ENCODE measurements at places on chromosomes 11 and 22. TPM values are rescaled to one million over a fixed set of nuclear protein-coding genes. Genes with fewer than 3 reads are reported as not detected.
A peak's percentile ranks its signal among the peaks of the same experiment; 100 is the strongest.

- H3K4me3 ChIP-seq, result no peak overlapping the region
- peaks cover 12% of the 10 kb centered on the region for H3K27me3 ChIP-seq
- no peaks in the 10 kb centered on the region for H3K36me3 ChIP-seq
Observed at GRCh38 chr11:7499081-7499480, 13.8 kb downstream of the OLFML1 start.

- no peaks in the 10 kb centered on the region for H3K27me3 ChIP-seq
- no peak overlapping the region for H3K4me3 ChIP-seq
- DNase-seq, result no peak
- H3K27ac ChIP-seq, result no peak overlapping the region
Observed at GRCh38 chr11:959027-959426, 33.4 kb downstream of the AP2A2 start.

DNA sequence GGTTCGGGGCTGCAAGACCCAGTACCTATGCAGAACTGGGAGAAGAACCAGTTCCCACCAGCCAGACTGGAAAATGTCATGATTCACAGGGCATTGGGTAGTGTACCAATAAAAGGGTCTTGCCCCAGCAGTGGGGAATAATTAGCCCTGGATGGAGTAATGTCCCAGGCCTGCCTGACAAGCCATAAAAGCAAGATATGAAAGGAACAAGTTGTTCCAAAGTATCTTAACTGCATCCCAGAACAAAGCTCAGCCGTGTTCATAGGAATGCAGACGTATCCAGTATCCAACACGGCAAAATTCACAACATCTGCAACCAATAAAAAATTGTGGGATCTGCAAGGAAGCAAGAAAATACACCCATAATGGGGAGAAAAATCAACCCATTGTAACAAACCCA, 47.9 kb downstream of the ASCL2 start:
- no peaks in the 10 kb centered on the region for H3K4me1 ChIP-seq
- no peak overlapping the region for H3K4me3 ChIP-seq
- H3K27ac ChIP-seq, result no peak overlapping the region
- DNase-seq, result no peak
- H3K36me3 ChIP-seq, result no peaks in the 10 kb centered on the region

DNA sequence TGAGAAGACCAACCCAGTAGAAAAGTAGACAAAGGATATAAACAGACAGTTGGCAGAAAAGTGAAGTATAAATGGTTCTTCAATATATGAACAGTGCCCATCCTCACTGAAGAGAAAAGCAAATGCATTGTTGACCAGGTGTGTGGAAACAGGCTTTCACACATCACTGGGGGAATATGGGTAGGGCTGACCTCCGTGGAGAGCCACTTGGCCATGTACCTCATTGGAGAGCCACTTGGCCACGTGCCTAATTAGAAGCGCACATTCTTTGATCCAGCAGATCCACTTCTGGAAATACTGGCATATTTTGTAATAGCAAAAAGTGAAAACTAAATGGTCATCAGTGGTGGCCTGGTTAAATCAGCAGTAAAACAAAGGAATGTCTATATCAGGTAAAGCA, 43.2 kb downstream of the PPP6R3 start:
- no peaks in the 10 kb centered on the region for H3K27me3 ChIP-seq
- H3K36me3 ChIP-seq, result peaks cover 6% of the 10 kb centered on the region
- H3K27ac ChIP-seq, result no peak overlapping the region
- H3K4me1 ChIP-seq, result peaks cover 13% of the 10 kb centered on the region

- DNase-seq, result no peak
- H3K27ac ChIP-seq, result no peak overlapping the region
- H3K4me1 ChIP-seq, result peaks cover 8% of the 10 kb centered on the region
- H3K4me3 ChIP-seq, result no peak overlapping the region
Observed at GRCh38 chr11:3933165-3933628, 77.7 kb downstream of the STIM1 start.

- H3K36me3 ChIP-seq, result no peaks in the 10 kb centered on the region
- no peaks in the 10 kb centered on the region for H3K27me3 ChIP-seq
- H3K4me1 ChIP-seq, result no peaks in the 10 kb centered on the region
- DNase-seq, result no peak
Observed at GRCh38 chr22:48175721-48176120, 1413.3 kb downstream of the TBC1D22A start.

GRCh38 chr11:127966821-127967220, 620.5 kb downstream of the ETS1 start:
- H3K27me3 ChIP-seq, result no peaks in the 10 kb centered on the region
- no peaks in the 10 kb centered on the region for H3K4me1 ChIP-seq
- H3K36me3 ChIP-seq, result no peaks in the 10 kb centered on the region
- H3K4me3 ChIP-seq, result no peak overlapping the region
- H3K27ac ChIP-seq, result no peak overlapping the region

DNA sequence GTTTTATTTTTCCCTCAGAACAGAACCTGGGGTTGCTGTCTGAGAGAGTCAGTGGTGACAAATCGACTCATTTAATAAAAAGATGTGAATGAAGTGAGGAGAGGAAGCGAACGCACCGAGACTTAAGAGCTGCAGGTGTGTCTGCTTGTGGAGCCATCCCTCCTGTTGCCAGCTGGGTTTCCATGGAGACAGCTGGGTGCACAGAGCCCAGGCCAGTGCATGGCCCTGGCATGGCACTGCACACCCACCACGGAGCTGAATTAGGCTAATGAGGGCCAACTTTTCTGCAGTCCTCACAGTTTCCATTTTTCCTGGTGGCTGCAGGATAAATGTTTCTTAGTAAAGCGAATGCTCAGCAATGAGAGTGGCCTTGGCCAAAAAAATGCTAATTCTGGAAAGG, 750.2 kb downstream of the OPCML start:
- no peak overlapping the region for H3K27ac ChIP-seq
- H3K27me3 ChIP-seq, result no peaks in the 10 kb centered on the region
- no peaks in the 10 kb centered on the region for H3K4me1 ChIP-seq
- H3K4me3 ChIP-seq, result no peak overlapping the region

GRCh38 chr11:11217929-11218628, 135.0 kb downstream of the CSNK2A3 start:
- H3K27me3 ChIP-seq, result no peaks in the 10 kb centered on the region
- H3K4me3 ChIP-seq, result no peak overlapping the region
- no peaks in the 10 kb centered on the region for H3K4me1 ChIP-seq
- no peak overlapping the region for H3K27ac ChIP-seq
- DNase-seq, result no peak
- H3K36me3 ChIP-seq, result no peaks in the 10 kb centered on the region

DNA sequence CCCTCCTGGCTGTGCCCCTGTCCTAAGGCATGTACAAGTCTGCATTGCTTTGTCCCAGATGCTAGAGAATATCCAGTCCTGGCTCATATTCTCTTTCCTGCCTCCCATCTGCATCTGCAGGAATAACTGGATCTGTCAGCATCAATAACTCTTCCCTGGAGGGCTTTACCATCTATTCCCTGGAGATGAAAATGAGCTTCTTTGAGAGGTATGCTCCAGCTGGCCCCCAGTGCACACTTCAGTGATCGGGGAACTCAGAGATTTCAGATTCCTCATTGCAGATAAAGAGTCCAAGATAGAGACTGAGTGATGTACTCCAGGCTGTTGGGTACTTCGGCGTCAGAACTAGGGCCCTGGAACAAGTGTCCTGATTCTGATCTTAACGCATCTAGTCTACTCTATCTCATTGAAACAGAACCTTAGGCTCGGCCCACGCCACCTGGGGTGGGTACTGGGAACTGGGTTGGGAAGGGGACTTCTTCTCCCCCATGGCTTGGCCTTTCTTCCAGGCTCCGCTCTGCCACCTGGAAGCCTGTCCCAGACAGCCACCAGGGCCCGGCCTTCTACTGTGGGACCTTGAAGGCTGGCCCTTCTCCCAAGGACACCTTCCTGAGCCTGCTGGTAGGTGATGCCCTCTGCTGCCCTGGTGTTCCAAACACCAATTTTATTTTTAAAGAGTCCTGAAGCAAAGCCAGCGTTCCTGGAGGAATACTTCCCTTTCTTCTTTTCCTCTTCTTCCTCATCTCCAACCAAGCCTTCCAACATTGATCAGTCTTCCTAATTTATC, 17.8 kb upstream of the GLB1L2 start:
- H3K4me3 ChIP-seq, result no peak overlapping the region
- H3K27ac ChIP-seq, result no peak overlapping the region
- no peaks in the 10 kb centered on the region for H3K4me1 ChIP-seq
- H3K27me3 ChIP-seq, result peaks cover 9% of the 10 kb centered on the region
- no peak for DNase-seq
- H3K36me3 ChIP-seq, result no peaks in the 10 kb centered on the region

DNA sequence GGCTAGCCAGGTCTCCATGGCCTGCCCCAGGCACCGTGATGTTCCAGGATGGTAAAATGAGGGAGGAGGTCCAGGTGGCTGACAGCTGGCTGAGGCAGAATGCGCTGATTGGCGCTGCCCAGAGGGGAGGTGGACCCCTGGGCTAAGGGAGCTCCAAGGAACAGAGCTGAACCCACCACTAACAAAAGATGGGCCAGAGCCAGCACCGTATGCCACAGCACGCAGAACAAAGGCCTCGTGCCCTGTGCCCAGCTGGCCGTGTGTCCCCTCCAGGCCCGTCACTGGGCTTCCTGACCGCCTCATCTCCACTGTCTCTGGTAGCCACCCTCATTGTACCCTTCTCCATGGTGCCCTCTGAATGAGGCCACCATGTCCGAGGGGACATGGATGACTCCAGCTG, 19.6 kb upstream of the PRODH start:
- H3K4me3 ChIP-seq, result no peak overlapping the region
- H3K4me1 ChIP-seq, result no peaks in the 10 kb centered on the region
- peaks cover 24% of the 10 kb centered on the region for H3K27me3 ChIP-seq

- peak overlapping the region; percentile 57 for H3K27ac ChIP-seq
- peaks cover 47% of the 10 kb centered on the region for H3K4me1 ChIP-seq
- peaks cover 15% of the 10 kb centered on the region for H3K36me3 ChIP-seq
- H3K4me3 ChIP-seq, result peak overlapping the region; percentile 78
- DNase-seq, result peak; percentile 76
Observed at GRCh38 chr11:450809-451451, 851 bp downstream of the PTDSS2 start.

DNA sequence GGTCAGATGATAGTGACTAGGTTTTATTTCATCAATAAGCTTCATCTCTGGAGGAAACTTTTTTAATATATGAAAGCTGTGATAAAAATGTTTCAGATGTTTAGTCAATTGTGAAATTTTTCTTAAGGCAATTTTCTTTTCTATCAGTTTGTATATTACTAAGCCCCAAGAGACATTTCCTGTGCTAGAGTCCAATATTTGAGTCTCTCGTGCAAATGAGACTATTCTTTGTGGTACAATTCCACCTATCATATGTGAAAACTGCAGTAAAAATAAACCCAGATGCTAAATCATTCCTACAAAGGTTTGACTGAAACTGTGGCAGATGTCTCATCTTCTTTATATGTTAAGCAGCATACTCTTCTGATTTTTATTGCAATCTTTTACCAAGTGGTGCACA, 28.0 kb downstream of the CTR9 start:
- H3K27me3 ChIP-seq, result no peaks in the 10 kb centered on the region
- peaks cover 59% of the 10 kb centered on the region for H3K36me3 ChIP-seq
- no peak overlapping the region for H3K27ac ChIP-seq

DNA sequence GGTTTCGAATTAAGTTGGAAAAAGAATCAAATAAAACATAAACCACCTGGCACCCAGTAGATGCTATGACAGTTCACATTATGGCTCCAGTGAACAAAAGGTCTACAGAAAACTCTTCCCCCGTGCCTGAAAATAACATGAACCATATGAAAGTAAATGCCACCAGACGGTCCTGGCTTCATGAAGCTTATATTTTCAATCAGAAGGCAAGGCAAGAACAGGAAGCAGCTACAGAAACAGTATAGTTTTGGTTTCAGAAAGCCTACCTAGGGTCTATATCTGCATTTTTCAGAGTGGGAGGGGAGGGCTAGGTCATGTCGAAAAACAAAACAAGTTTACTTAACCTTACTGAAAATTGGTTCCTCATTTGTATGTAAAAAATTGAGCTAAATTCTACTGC, 9.8 kb downstream of the RAB30 start:
- no peak overlapping the region for H3K4me3 ChIP-seq
- H3K27ac ChIP-seq, result no peak overlapping the region
- H3K36me3 ChIP-seq, result no peaks in the 10 kb centered on the region
- DNase-seq, result no peak
- no peaks in the 10 kb centered on the region for H3K27me3 ChIP-seq

DNA sequence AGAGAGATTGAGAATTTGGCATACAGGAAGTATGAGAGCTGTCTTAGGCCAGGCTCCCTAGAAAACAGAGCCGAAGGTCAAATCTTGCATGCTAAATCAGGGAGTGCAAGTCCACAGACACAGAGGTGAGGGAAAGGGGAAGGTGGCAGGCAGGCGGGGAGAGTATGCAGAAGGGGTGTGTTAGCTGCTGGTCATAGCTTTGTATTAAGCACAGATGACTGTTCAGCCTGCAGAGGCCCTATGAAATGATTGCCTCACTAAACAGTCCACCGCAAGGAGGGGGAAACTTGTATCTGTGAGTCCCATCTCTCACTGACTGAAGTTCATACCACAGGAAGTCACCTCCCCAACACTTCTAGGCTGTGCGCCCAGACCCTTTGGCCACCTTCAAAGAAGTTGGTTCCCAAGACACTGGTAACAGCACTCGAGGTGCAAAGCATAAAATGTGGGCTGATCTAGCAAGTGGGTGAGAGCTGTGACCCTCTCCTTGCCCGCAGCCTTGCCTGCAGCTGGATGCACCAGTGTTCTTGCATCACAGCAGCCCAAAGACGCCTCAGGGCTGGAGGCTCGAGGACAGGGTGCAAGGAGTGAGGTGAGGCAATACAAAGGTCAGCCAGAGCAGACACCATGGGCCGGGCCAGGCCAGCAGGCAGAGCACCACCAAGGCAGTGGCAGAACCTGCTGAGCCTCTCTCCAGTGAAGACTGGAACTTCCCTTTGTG, 115.3 kb upstream of the TBCEL start:
- peak overlapping the region; percentile 23 for H3K27ac ChIP-seq
- DNase-seq, result no peak
- H3K4me3 ChIP-seq, result no peak overlapping the region

DNA sequence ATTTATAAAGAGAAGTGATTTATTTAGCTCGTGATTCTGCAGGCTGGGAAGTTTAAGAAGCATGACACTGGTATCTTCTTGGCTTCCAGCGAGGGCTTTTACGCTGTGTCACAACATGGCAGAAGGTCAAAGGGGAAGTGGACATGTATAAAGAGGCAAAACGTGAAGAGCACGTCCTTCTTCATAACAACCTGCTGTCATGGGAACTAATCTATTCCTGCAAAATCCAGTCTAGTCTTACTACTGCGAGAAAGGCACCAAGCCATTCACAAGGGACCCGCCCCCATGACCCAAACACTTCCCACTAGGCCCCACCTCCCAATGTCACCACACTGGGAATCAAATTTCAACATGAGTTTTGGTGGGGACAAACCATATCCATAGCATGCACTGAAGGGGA, 58.3 kb downstream of the AMOTL1 start:
- no peak for DNase-seq
- H3K27ac ChIP-seq, result no peak overlapping the region
- no peaks in the 10 kb centered on the region for H3K27me3 ChIP-seq

GRCh38 chr22:49779853-49780697, 47.6 kb downstream of the BRD1 start:
- H3K27me3 ChIP-seq, result no peaks in the 10 kb centered on the region
- no peak overlapping the region for H3K4me3 ChIP-seq
- H3K27ac ChIP-seq, result no peak overlapping the region
- H3K4me1 ChIP-seq, result no peaks in the 10 kb centered on the region

RAB3IL1 gene
- total RNA-seq, result not detected

TRIM49C gene
- not detected for total RNA-seq

SCGB1D2 gene
- total RNA-seq, result not detected

OR4C6 gene
- not detected for total RNA-seq

BTBD18 gene
- not detected for total RNA-seq

Data from T-cell (primary cell).